Ammon's horn (tissue), 1 donor: ENCODE measurements at places on chromosomes 16 and 17.

- DNase-seq = no peak
Measured at GRCh38 chr17:41970901-41971331, 4.3 kb downstream of the CNP start.

GRCh38 chr16:78696797-78697196, 597.3 kb downstream of the WWOX start:
- DNase-seq = no peak

- DNase-seq = no peak
Measured at GRCh38 chr17:79353016-79353415, 257.8 kb downstream of the RBFOX3 start.

GRCh38 chr17:34406226-34406625, 43.2 kb upstream of the CCL1 start:
- no peak for DNase-seq

- DNase-seq = peak; percentile 76
Measured at GRCh38 chr17:1087381-1088241, 90.7 kb downstream of the TIMM22 start.

- DNase-seq = no peak
Measured at GRCh38 chr17:17342242-17342945, 39.2 kb downstream of the NT5M start.

DNA sequence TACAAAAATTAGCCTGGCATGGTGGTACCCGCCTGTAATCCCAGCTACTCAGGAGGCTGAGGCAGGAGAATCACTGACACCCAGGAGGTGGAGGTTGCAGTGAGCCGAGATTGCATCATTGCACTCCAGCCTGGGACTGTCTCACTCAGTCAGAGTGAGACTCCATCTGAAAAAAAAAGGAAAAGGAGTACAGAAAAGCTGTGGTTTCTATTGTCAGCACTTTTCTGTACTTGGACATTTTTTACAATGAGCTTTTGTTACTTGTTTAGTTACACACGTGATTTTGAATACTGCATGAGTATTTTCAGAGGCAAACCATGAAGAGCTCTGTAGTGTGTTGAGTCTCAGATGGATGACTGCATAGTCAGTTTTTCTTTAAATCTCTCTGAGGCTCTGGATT, 26.3 kb downstream of the ZC3H18 start:
- DNase-seq = no peak

- DNase-seq = no peak
Measured at GRCh38 chr17:41532947-41533570, 5.0 kb upstream of the KRT19 start.

GRCh38 chr17:42536372-42537155, 523 bp downstream of the NAGLU start:
- DNase-seq = peak; percentile 77

DNA sequence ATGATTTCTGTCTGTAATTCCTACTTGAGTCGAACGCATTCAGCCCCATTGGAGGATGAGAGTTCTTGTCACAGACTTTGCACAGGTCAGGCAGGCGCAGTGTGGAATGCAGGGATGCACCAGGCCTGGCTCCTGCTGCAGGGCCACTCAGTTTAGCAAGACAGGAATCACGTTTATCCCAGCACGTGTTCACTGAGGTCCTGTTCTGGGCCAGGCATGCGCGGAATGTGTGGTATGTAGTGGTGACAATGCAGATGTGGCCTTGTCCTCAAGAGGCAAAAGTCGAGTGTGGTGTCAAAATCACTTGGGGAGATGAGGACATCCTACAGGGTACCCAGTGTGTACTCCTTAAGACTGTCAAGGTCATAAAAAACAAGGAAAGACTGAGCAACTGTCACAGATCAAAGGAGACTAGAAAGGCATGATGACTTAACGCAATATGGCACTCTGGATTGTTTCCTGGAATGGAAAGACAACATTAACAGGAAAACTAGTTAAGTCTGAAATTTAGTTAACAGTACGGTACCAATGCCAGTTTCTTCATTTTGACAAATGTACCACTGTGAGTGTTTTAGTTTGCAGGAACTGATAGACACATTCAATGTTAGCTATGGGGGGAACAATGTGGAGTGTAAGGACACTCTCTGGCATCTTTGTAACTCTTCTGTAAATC, 121.5 kb upstream of the ADAMTS18 start:
- DNase-seq = no peak

DNA sequence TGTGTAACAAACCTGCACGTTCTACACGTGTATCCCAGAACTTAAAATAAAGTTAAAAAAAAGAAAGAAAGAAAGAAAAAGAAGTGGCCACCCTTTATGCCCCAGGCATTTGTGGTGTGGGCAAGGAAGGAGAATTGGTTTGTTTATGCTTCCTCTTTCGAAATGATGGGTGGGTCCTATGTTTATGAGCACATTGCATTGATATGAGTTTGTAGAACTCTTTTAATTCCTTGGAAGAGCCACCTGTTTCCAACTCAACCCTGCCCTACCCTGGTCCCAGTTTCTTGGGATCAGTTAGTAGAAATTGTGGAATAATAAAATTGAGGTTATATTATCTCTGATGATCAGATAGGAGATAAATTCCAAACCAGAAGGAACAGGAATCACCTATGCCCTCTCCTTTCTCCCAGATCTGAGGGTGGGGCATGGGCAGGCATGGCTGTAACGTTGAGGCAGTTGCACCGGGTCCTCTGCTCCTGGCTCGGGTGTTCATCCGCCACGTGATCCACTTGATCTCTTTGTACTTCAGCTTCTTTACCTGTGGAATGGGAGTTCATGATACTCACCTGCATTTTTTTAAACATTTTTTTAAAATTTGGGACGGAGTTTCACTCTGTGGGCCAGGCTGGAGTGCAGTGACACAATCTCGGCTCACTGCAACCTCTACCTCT, 15.9 kb downstream of the CHAD start:
- no peak for DNase-seq

GRCh38 chr17:63842173-63842539, 329 bp downstream of the SMARCD2 start:
- no peak for DNase-seq

- DNase-seq = no peak
Measured at GRCh38 chr17:75430159-75430974, 24.9 kb upstream of the GRB2 start.

- no peak for DNase-seq
Measured at GRCh38 chr16:22355487-22355908, 18.9 kb downstream of the CDR2 start.

- peak; percentile 51 for DNase-seq
Measured at GRCh38 chr17:6843241-6843880, 11.8 kb upstream of the TEKT1 start.

GRCh38 chr17:333626-334396, 18.8 kb downstream of the RPH3AL start:
- peak; percentile 80 for DNase-seq

- DNase-seq = no peak
Measured at GRCh38 chr17:27282054-27282551, 11.8 kb upstream of the WSB1 start.

DNA sequence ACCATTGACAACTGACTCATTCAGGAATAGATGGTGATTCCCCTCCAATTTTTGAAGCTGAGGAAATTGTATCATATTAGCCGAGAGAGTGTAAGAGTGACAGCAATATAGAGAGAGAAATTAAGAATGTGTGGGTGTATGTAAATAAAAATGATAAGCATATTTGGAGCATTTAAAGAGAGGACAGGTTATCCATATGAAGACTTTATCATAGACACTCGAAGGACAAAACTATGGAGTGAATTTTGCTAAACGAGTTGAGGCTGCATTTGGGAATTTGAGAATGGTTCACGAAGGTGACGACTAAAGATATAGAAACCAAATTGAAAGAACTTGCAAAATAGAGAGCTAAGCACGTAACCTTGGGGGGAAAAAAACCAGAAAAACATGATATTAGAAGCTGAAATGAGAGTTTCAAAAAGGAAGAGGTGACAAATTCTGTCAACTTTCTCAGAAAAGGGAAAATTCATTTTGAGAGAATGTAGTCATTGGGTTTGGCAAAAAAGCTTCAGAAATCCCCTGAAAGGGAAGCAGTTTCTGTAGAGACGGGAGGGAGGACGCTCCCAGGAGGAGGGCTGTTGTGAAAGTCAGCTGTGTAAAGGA, 129.7 kb downstream of the KCNJ2 start:
- no peak for DNase-seq

DNA sequence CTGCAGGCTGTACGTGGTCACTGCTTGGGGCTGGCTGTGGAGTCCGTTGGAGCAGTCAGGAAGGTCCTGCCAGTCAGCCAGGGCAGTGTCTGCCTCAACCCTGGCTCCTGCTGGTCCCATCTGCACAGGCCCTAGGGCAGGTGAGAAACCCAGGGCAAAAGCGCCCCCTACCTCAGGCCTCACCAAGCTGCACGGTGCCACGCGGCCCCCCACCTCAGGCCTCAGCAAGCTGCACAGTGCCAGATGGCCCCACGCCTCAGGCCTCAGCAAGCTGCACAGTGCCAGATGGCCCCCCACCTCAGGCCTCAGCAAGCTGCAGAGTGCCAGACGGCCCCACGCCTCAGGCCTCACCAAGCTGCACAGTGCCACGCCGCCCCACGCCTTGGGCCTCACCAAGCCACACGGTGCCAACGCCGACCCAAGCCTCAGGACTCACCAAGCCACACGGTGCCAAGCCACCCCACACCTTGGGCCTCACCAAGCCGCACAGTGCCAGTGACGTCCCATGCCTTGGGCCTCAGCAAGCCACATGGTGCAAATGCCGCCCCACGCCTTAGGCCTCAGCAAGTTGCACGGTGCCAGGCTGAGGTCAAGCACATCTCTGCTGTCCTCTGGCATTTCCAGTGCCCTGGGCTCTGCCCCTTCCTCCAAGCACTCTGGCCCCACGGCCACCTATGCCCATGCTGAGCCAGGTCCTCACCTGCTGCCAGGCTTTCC, 5.5 kb downstream of the TMEM204 start:
- DNase-seq = no peak

- no peak for DNase-seq
Measured at GRCh38 chr16:60279061-60279665, 1545.0 kb upstream of the GOT2 start.

DNA sequence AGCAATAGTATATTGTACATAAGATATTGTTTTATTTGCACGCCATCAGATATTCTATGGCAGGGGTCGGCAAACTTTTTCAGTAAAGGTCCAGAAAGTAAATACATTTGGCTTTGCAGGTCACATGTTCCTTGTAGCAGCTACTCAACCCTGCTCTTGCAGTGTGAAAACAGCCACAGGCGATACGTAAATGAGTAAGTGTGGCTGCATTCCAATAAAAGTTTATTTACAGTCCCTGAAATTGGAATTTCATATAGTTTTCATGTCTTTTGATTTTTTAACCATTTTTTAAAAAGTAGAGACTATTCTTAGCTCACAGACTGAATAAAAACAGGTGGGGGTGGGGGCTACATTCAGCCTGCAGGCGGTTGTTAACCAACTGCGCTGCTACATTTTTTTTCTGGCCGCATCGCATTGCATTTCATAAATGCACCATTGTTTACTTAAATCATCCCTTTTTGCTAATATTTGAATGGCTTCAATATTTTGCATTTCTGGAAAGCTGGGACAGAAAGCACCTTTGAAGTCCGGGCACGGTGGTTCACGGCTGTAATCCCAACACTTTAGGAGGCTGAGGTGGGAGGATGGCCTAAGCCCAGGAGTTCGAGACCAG, 50.5 kb upstream of the HAPSTR1 start:
- DNase-seq = no peak

DNA sequence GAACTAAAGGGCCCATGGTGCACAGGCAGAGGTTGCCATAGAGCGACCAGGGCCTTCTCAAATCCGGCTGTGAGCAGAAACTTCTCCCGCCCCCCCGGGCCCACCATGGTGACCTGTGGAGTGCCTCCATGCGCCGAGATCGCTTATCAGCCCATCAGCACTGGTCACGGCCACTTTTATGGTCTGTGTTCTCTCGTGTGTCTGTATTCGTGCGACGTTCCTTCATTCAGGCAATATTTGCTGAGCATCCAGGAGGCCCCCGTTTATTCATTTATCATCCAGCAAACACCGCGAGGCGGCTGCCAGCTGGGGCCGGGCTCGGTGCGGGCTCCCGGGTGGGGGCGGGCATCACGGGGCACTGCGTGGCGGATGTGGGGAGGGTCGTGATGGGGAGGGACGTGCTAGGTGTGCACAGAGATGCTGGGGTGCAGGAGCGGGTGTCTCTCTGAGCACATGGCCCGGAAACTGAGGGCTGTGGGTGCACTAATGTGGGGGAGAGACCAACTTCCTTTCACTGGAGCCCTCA, 88.0 kb upstream of the CBX4 start:
- no peak for DNase-seq

DNA sequence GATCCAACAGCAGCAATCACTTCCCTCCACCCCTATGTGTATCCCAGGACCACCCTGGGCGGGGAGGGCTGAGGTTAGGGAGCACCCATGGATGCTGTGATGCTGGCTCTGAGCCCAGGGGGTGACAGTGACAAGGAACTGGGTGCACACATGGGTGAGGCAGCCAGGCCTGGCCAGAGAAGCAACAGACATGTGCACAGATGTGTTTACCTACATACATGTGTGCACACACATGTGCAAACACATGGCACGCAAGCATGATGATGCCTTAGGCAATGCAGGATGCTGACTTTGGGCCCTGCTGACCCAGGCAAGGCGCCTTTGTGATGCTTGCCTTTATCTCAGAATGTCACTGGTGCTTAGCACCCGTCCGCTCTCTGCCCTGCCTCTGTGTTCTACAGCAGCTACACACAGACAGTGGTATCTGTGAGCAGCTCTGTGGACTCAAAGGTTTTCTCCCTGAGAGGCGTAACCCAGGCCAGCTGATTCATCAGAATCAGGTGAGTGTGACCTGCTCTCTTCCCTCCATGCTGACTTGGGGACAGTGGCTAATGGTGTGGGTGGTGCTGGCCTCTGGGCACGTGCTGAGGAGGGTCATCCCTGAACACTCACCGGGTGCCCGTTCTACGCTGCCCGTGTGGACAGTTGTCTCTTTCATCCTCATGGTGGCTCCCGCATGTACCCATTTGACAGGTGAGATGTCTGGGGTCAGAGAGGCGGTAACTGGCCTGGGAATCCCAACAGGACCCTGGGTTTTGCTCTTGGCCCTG, 38.5 kb upstream of the KSR1 start:
- no peak for DNase-seq

DNA sequence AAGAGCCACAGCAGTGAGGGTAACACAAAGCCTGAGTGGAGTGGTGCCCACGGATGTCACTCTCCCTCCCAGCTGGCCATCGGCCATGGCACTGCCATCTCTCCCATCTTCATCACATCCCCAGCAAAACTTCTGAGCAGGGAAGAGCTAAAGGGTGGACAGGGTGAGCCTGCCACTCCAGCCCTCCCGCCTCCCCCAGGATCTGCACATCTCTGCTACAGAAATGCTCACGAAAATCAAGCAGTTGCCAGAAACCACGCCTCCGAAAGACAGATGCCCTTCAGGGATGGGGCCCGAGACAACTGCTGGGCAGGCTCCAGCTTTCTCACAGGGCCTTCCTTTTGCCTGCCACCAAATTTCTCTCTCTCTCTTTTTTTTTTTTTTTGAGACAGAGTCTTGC, 3.6 kb downstream of the GRIN2C start:
- DNase-seq = no peak

DNA sequence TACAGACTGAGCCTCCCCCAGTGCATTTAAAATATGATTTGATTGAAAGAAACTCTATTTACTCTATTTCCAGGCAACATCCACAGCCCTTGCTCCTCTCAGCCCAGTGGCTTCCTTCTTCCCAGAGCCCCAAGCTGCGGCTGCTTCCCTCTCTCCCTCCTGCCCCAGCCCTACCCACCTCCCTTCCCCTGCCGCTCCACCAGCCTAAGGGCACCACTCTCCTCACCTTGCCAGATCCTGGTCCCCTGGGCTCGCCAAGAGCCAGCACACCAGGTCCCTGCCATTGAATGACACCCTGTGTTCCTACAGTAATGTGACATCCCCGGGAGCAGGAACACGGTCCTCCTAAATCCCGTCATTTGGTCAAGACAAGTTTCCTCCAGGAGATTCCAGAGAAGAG, 236.0 kb downstream of the RBFOX3 start:
- no peak for DNase-seq

- DNase-seq = peak; percentile 53
Measured at GRCh38 chr17:10120109-10120485, 78.3 kb downstream of the GAS7 start.
